ENCODE measurements at places on chromosomes 3 and 15. TPM values are rescaled to one million over a fixed set of nuclear protein-coding genes. Genes with fewer than 3 reads are reported as not detected.

The EXD1 gene
- not detected for total RNA-seq

The RETNLB gene
- not detected for total RNA-seq

The GALK2 gene
- 15.7 TPM for total RNA-seq

The ALPK3 gene
- total RNA-seq = 0.28 TPM

The TMC3 gene
- total RNA-seq = not detected

The CALML4 gene
- total RNA-seq = 0.85 TPM

The ELL3 gene
- 17.1 TPM for total RNA-seq

The AGBL1 gene
- not detected for total RNA-seq

The ANKRD34C gene
- total RNA-seq = not detected

The COX17 gene
- 37.3 TPM for total RNA-seq

The TRIM42 gene
- total RNA-seq = not detected

The KIF23 gene
- total RNA-seq = 27.7 TPM

The SLC51A gene
- total RNA-seq = 0.14 TPM

The GOLGA8S gene
- total RNA-seq = not detected

The CLDN16 gene
- 0.37 TPM for total RNA-seq

The LMOD3 gene
- total RNA-seq = not detected

The AADACL2 gene
- not detected for total RNA-seq

The ADAMTS17 gene
- 2.0 TPM for total RNA-seq

The RAB8B gene
- 8.3 TPM for total RNA-seq

The STRC gene
- total RNA-seq = not detected

The CDHR4 gene
- not detected for total RNA-seq

The CNTN3 gene
- total RNA-seq = 0.56 TPM

The TRA2B gene
- total RNA-seq = 118 TPM

The CSPG4 gene
- 73.2 TPM for total RNA-seq

The SLC9C1 gene
- total RNA-seq = not detected

The LRRC2 gene
- total RNA-seq = not detected

The MRPL46 gene
- 26.9 TPM for total RNA-seq

The ARL6IP5 gene
- total RNA-seq = 84.0 TPM

The CHRD gene
- not detected for total RNA-seq

The SEMA7A gene
- total RNA-seq = 20.0 TPM

The STRA6 gene
- total RNA-seq = 0.79 TPM

The MAP6D1 gene
- 4.2 TPM for total RNA-seq

The DPPA2 gene
- not detected for total RNA-seq

The THSD4 gene
- 12.4 TPM for total RNA-seq

The MYL3 gene
- total RNA-seq = not detected

The COL6A5 gene
- total RNA-seq = not detected

The SLC24A1 gene
- total RNA-seq = 5.1 TPM

The PLSCR2 gene
- not detected for total RNA-seq

The GPR15 gene
- not detected for total RNA-seq

The INSYN1 gene
- total RNA-seq = 6.9 TPM

The SCG3 gene
- not detected for total RNA-seq

The GRAMD1C gene
- 1.4 TPM for total RNA-seq

The ITIH1 gene
- total RNA-seq = not detected

The KLHL40 gene
- total RNA-seq = not detected

The NOX5 gene
- total RNA-seq = not detected

The RLBP1 gene
- not detected for total RNA-seq

The SGO1 gene
- 4.8 TPM for total RNA-seq

The GOLGA8J gene
- not detected for total RNA-seq

The RTP4 gene
- 0.07 TPM for total RNA-seq

The GRM2 gene
- total RNA-seq = not detected

The DGKG gene
- under 0.01 TPM for total RNA-seq

The CCDC54 gene
- not detected for total RNA-seq

The FBLN2 gene
- total RNA-seq = 3.7 TPM

The GOLGA8K gene
- not detected for total RNA-seq

The PLD1 gene
- 23.3 TPM for total RNA-seq

The BNC1 gene
- total RNA-seq = 74.7 TPM

The GLDN gene
- total RNA-seq = not detected
